ENCODE measurements at places on chromosomes 6 and 20. TPM values are rescaled to one million over a fixed set of nuclear protein-coding genes. Genes with fewer than 3 reads are reported as not detected.

DNA sequence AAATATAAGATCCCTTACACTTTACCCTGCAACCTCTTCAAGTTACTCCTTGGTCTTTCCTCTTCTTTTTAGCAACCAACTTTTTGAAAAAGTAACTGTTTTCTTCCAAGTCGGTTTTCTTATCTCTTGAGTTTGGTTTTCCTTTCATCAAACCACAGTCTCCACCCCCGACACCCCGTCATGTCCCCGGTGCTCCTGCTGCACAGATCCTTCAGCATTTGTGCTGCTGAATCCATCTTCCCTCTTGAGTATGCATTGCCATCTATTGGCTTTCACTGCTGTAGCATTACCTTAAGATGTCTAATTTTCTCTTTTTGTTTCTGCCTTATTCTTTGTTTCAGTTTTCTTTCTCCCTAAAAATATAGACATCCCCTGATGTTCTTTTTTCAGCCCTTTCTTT, 11.9 kb upstream of the TNFRSF21 start:
- H3K27ac ChIP-seq, result no peak overlapping the region
- H3K27me3 ChIP-seq, result peaks cover 5% of the 10 kb centered on the region

- H3K27ac ChIP-seq, result no peak overlapping the region
- DNase-seq, result peak; percentile 66
- no peaks in the 10 kb centered on the region for H3K27me3 ChIP-seq
- no peak overlapping the region for H3K4me3 ChIP-seq
- H3K36me3 ChIP-seq, result no peaks in the 10 kb centered on the region
These were observed 108.5 kb upstream of the PRND start for GRCh38 chr20:4613184-4613583.

TNFRSF6B gene
- total RNA-seq, result 2.8 TPM

DNAH8 gene
- not detected for total RNA-seq

SLC17A3 gene
- not detected for total RNA-seq

All from astrocyte (in vitro differentiated cells and primary cell).